Colonic mucosa (tissue), 4 donors: ENCODE measurements at places on chromosomes 12 and 14. TPM values are rescaled to one million over a fixed set of nuclear protein-coding genes. Genes with fewer than 3 reads are reported as not detected.

The RNASE7 gene
- 0.16 TPM for total RNA-seq

The PTPN11 gene
- 81.5 TPM for total RNA-seq

The TMPRSS12 gene
- total RNA-seq = not detected

The ESR2 gene
- 0.42 TPM for total RNA-seq

The NFATC4 gene
- total RNA-seq = 11.2 TPM

The SERPINA10 gene
- 0.74 TPM for total RNA-seq

The CELA1 gene
- not detected for total RNA-seq

The POTEM gene
- not detected for total RNA-seq

The CRY1 gene
- total RNA-seq = 22.5 TPM

The TPPP2 gene
- not detected for total RNA-seq

The NANOG gene
- total RNA-seq = 0.40 TPM

The TMEM30B gene
- total RNA-seq = 68.2 TPM

The AKAP3 gene
- total RNA-seq = 3.3 TPM

The FBXL14 gene
- 37.4 TPM for total RNA-seq

The LMNTD1 gene
- total RNA-seq = not detected

The RND1 gene
- total RNA-seq = 2.5 TPM

The SMCO2 gene
- 0.21 TPM for total RNA-seq

The GLIPR1L1 gene
- not detected for total RNA-seq

The HNF1A gene
- total RNA-seq = 24.7 TPM

The KIF5A gene
- 2.1 TPM for total RNA-seq

The MTERF2 gene
- 11.6 TPM for total RNA-seq

The DHRS4L2 gene
- 32.5 TPM for total RNA-seq

The WNT1 gene
- not detected for total RNA-seq

The RNASE3 gene
- not detected for total RNA-seq
